ENCODE measurements at places on chromosomes 2 and 18.

DNA sequence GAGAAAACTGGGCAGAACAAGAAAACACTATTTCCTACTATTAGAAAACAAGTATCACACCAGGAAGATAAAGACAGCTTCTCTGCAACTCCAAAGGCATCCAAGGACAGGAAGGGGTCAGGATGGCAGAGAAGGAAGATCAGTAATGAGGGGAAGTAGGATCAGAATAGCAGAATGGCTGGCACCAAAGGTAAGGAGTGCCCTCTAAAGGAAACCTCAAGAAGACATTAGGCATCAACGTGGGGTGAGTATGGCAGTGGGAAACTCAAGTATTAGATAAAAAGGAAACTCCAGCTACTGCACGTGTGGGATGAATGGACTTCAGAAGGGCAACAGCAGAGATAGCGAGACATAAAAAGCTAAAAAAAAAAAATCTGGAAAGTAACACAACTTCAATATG, 25.9 kb downstream of the HDLBP start:
- no peaks in the 10 kb centered on the region for H3K27me3 ChIP-seq
- H3K36me3 ChIP-seq, result no peaks in the 10 kb centered on the region
- H3K4me1 ChIP-seq, result no peaks in the 10 kb centered on the region

DNA sequence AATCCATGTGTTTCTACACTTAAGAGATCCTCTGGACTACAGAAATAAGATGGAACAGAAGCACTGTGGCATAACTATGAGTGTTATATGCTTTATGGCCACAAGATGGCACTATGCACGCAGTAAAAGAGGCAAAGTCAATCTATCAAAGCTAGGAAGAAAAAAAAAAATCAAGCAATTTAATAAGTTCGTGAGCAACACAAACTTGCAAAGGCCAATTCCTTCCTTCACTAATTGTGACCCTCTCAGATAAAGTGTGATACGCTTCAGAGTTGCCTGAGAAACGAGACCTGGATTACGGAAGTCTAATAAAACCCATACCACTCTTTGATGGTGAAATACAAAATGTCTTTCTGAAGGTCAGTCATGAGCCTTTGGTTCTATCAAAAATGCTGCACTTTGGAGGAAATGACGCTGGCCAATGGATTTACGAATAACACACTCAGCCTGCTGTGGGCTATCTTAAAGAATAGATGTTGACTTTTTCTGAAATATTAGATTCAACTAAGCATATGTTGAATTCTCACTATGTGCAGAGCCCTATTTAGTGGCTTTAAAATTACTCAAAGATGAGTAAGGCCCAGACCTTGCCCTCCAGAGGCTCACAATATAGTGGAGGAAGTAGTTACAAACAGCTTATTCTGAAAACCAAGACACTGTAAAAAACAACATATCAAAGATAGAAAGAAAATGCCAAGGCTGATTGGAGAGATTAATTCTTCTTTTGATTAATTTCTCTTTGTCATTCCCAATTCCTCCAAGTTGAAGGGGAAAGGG, 35.5 kb upstream of the TTR start:
- no peaks in the 10 kb centered on the region for H3K4me1 ChIP-seq
- H3K27ac ChIP-seq, result no peak overlapping the region
- DNase-seq, result peak; percentile 61
- H3K4me3 ChIP-seq, result no peak overlapping the region
- no peaks in the 10 kb centered on the region for H3K36me3 ChIP-seq

DNA sequence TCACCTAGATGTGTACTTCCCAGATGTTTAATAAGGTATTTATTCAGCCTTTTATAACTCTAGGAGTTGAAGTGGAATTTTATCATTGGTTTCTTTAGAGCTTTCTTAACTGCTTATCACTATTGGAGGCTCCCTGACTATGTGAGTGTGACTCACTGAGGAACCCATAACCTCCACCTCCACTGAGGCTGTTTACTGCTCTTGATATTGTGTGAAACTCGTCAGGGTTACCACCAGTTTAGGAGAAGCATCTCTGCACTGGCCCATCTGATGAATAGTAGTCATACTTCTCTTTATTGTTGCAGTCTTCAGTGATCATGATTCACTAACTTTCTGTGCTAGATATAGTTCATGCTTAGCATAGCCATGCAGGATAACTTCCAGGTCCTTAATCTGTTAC, 79.6 kb upstream of the UBXN4 start:
- H3K27ac ChIP-seq, result no peak overlapping the region
- DNase-seq, result no peak
- H3K4me1 ChIP-seq, result peaks cover 12% of the 10 kb centered on the region

- peaks cover 2% of the 10 kb centered on the region for H3K4me1 ChIP-seq
- H3K27ac ChIP-seq, result no peak overlapping the region
- H3K4me3 ChIP-seq, result no peak overlapping the region
- no peaks in the 10 kb centered on the region for H3K36me3 ChIP-seq
- H3K27me3 ChIP-seq, result no peaks in the 10 kb centered on the region
Measured at GRCh38 chr2:226554701-226555100, 244.9 kb downstream of the IRS1 start.

- no peaks in the 10 kb centered on the region for H3K36me3 ChIP-seq
- DNase-seq, result no peak
- no peaks in the 10 kb centered on the region for H3K27me3 ChIP-seq
Measured at GRCh38 chr2:128685841-128686496, 367.3 kb upstream of the HS6ST1 start.

DNA sequence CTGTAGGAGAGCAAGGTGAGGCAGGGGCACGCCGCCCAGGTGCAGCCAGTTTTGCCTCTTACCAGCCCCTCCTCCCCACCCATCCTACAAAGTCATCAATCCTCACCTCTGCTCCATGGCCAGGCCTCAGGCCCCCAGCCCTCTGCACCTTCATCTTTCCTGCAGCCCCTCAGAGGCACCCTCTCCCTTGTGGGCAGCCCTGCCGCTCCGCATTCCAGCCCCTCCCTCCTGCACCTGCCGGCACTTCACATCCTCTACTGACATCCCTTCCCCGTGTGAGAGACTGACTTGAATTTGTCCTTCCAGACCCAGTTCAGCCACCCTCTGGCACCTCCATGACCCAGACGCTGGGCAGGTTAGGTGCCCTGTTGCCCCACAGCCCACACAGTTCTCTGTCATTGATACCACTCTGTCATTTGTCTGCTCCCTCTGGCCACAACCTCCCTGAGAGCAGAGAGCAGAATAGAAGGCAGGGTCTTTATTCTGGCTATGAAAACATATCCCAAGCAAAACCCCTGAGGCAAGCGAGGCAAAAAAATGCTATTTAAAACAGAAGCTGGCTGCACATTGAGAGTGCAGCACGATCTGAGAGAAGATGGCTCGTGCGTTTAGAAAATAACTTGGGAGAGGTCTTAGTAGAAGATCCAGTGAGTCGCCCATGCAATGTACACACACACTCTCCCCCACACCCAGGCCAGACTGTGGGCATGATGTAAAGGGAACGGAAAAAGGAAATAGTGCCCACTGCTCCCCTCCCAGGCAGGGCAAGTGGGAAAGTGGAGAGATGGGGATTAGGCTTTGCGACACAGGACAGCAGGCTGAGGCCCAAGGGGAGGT, 25.9 kb downstream of the SDC1 start:
- no peak overlapping the region for H3K27ac ChIP-seq
- peaks cover 35% of the 10 kb centered on the region for H3K36me3 ChIP-seq
- H3K4me3 ChIP-seq, result no peak overlapping the region

GRCh38 chr2:58535990-58536389, 294.9 kb upstream of the FANCL start:
- H3K4me1 ChIP-seq, result peaks cover 18% of the 10 kb centered on the region
- H3K4me3 ChIP-seq, result no peak overlapping the region
- H3K36me3 ChIP-seq, result no peaks in the 10 kb centered on the region
- H3K27me3 ChIP-seq, result no peaks in the 10 kb centered on the region
- no peak for DNase-seq
- H3K27ac ChIP-seq, result no peak overlapping the region

DNA sequence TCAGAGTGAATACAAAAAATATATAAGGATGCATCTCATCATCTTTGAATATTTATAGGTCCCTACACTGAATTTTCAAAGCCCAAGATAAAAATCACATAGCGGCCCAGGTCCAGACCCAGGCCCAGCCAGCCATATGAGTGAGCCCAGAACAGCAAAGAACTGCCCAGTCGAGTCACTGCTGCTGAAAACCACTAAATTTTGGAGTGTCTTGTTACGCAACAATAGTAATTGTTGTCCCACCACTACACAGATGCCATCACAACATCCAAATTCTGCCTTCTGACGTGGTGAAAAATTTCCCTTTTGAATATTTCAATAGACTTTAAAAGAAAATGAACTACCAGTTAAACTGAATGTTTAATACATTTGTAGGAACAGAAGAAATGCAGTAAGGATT, 5.7 kb downstream of the C18orf32 start:
- no peak overlapping the region for H3K4me3 ChIP-seq
- peaks cover 3% of the 10 kb centered on the region for H3K4me1 ChIP-seq
- DNase-seq, result no peak
- no peaks in the 10 kb centered on the region for H3K27me3 ChIP-seq
- peaks cover 72% of the 10 kb centered on the region for H3K36me3 ChIP-seq

DNA sequence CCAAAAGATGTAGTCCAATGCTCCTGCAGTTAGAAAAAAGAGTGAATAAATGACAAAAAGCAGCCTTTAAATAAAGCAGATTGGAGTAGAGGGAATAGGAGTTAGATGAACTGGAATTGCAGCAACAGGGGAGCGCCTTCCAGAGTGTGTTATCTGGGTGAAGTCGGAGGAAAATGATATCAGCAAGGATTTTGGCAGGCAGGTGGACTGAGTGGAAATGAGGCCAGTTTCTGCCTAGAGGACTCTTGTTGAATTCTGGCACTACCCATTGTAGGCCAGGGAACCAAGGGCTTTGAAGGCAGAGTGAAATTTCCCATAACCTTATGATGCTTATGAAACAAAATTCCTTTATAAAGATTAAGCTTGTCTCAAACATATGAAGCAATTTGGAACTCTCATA, 59.8 kb downstream of the AKAIN1 start:
- no peaks in the 10 kb centered on the region for H3K27me3 ChIP-seq
- H3K27ac ChIP-seq, result no peak overlapping the region
- H3K4me3 ChIP-seq, result no peak overlapping the region
- H3K36me3 ChIP-seq, result no peaks in the 10 kb centered on the region
- no peak for DNase-seq

DNA sequence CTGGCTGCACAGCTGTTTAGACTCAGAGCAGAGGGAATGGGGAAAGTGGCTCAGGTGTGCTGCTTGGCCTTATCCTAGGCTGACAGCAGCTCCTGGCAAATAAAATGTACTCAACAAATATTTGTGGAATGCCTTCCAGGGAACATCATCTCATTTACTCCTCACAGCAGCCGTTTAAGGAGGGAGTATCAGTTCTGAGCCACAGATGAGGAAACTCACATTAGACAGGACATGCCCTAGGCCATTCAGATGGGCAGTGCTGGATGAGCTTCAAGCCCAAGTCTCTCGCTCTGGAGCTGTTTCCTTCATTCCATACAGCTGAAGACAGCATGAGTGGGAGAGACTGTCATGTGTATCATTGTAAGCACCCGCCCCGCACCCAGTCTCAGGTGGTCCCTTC, 129.6 kb upstream of the CNGA3 start:
- no peak for DNase-seq
- no peak overlapping the region for H3K27ac ChIP-seq
- no peak overlapping the region for H3K4me3 ChIP-seq
- no peaks in the 10 kb centered on the region for H3K27me3 ChIP-seq
- H3K36me3 ChIP-seq, result no peaks in the 10 kb centered on the region

GRCh38 chr2:58594762-58595161, 353.6 kb upstream of the FANCL start:
- no peak overlapping the region for H3K27ac ChIP-seq
- no peak overlapping the region for H3K4me3 ChIP-seq
- no peak for DNase-seq

- no peak overlapping the region for H3K4me3 ChIP-seq
- H3K36me3 ChIP-seq, result no peaks in the 10 kb centered on the region
- H3K27me3 ChIP-seq, result no peaks in the 10 kb centered on the region
- H3K27ac ChIP-seq, result no peak overlapping the region
Measured at GRCh38 chr2:1884933-1885580, 140.7 kb upstream of the PXDN start.

DNA sequence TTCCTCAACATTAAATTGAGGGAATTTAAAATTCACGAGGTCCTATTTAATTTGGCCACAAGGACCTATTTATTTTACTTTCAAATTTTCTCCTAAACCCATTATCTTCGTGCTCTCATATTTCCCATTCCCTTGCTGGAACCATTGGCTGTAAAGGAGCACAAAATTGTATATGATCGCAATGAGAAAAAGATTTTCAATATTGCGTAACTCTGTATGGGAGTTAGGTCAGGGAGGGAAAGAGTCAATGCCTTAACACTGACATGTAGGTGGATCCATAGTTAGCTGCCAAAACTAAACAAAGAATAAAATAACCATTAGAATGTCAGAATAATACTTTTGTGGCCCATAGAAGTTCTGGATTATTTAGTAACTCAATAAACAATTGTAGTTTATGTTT, 40.6 kb upstream of the ZC3H15 start:
- H3K27ac ChIP-seq, result no peak overlapping the region
- H3K4me3 ChIP-seq, result no peak overlapping the region
- no peaks in the 10 kb centered on the region for H3K27me3 ChIP-seq
- no peaks in the 10 kb centered on the region for H3K36me3 ChIP-seq
- DNase-seq, result no peak
- H3K4me1 ChIP-seq, result peaks cover 3% of the 10 kb centered on the region

DNA sequence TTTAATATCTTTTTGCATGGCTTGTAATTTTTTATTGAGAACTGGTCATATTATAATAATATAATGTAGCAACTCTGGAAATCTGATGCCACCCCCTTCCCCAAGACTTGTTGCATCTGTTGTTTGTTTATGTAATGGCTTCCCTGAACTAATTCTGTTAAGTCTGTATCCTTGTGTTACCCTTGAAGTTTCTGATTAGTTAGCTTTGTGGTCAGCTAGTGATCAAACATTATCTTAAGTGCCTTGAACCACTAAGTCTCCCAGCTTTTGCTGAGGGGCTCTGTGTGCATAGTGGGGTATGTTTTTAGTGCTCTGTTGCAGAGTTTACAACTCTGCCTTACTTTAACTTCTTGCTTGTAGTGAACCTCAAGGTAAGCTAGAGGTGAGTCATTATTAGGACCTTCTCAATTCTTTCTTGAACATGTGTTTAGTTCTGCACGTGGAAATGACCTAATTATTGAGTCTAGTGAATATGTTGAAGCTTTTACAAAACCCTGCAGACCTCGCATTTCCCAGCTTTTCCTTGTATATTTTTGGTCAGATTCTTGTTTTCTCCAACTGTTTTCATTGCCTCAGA, 24.8 kb downstream of the SMCHD1 start:
- no peaks in the 10 kb centered on the region for H3K36me3 ChIP-seq
- DNase-seq, result no peak
- H3K27me3 ChIP-seq, result no peaks in the 10 kb centered on the region

- DNase-seq, result no peak
- peaks cover 22% of the 10 kb centered on the region for H3K36me3 ChIP-seq
- H3K27me3 ChIP-seq, result no peaks in the 10 kb centered on the region
- H3K4me1 ChIP-seq, result peaks cover 1% of the 10 kb centered on the region
- H3K27ac ChIP-seq, result no peak overlapping the region
- H3K4me3 ChIP-seq, result no peak overlapping the region
Measured at GRCh38 chr2:39479053-39479670, 42.1 kb upstream of the MAP4K3 start.

GRCh38 chr18:7370802-7371201, 139.9 kb downstream of the LRRC30 start:
- no peaks in the 10 kb centered on the region for H3K36me3 ChIP-seq
- H3K27ac ChIP-seq, result no peak overlapping the region
- no peak overlapping the region for H3K4me3 ChIP-seq
- no peak for DNase-seq

All from neuronal stem cell (in vitro differentiated cells).